Activated T-helper 17 cell treated with anti-CD3 and anti-CD28 coated beads, Interleukin-2, amount 50 U/mL, for 72 hours (primary cell): ENCODE measurements at places on chromosomes 6 and 20.

DNA sequence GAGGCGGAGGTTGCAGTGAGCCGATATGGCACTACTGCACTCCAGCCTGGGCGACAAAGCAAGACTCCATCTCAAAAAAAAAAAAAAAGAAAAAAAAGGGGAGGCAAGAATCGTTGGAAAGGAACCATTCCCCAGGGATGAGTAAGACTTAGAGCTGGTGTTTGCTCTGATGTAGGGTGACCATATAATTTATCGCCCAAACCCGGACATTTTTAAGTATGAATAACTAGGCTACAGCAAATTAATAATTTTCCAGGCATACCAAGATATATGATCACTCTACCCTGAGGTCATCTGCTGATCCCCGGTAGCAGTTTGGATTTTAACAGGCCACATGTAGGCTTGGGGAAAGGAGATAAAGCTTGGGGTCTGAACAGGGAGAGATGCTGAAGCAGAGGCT lies 260.9 kb downstream of the BTBD9 start:
- ATAC-seq: no peak
- H3K4me1 ChIP-seq: no peaks in the 10 kb centered on the region
- H3K27me3 ChIP-seq: no peaks in the 10 kb centered on the region
- H3K36me3 ChIP-seq: no peaks in the 10 kb centered on the region
- H3K27ac ChIP-seq: no peak overlapping the region

DNA sequence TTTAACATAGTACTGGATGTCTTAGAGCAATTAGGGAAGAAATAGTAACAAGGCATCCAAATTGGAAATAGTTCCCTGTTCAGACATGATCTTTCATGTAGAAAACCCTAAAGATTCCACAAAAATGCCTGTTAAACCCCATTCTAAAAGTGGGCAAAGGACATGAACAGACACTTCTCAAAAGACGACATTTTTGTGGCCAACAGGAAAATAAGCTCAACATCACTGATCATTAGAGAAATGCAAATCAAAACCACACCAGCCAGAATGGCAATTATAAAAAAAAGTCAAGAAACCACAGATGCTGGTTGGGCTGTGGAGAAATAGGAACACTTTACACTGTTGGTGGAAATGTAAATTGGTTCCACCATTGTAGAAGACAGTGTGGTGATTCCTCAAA lies 109.9 kb upstream of the MOCS1 start:
- no peak for ATAC-seq
- no peak overlapping the region for H3K4me3 ChIP-seq
- no peaks in the 10 kb centered on the region for H3K36me3 ChIP-seq
- peaks cover 7% of the 10 kb centered on the region for H3K27me3 ChIP-seq
- no peak overlapping the region for H3K27ac ChIP-seq

- H3K27me3 ChIP-seq: peaks cover 3% of the 10 kb centered on the region
- H3K4me1 ChIP-seq: no peaks in the 10 kb centered on the region
- no peak for ATAC-seq
- no peak overlapping the region for H3K27ac ChIP-seq
- H3K4me3 ChIP-seq: no peak overlapping the region
Observed at GRCh38 chr20:59994697-59995122, 36.5 kb downstream of the CDH26 start.

- H3K4me3 ChIP-seq: peak overlapping the region; percentile 70
- H3K36me3 ChIP-seq: peaks cover 25% of the 10 kb centered on the region
- peaks cover 3% of the 10 kb centered on the region for H3K27me3 ChIP-seq
- ATAC-seq: peak; percentile 99
- H3K4me1 ChIP-seq: peaks cover 4% of the 10 kb centered on the region
- peak overlapping the region; percentile 49 for H3K27ac ChIP-seq
Observed at GRCh38 chr6:28161410-28162079, 19.9 kb downstream of the ZKSCAN8 start.

DNA sequence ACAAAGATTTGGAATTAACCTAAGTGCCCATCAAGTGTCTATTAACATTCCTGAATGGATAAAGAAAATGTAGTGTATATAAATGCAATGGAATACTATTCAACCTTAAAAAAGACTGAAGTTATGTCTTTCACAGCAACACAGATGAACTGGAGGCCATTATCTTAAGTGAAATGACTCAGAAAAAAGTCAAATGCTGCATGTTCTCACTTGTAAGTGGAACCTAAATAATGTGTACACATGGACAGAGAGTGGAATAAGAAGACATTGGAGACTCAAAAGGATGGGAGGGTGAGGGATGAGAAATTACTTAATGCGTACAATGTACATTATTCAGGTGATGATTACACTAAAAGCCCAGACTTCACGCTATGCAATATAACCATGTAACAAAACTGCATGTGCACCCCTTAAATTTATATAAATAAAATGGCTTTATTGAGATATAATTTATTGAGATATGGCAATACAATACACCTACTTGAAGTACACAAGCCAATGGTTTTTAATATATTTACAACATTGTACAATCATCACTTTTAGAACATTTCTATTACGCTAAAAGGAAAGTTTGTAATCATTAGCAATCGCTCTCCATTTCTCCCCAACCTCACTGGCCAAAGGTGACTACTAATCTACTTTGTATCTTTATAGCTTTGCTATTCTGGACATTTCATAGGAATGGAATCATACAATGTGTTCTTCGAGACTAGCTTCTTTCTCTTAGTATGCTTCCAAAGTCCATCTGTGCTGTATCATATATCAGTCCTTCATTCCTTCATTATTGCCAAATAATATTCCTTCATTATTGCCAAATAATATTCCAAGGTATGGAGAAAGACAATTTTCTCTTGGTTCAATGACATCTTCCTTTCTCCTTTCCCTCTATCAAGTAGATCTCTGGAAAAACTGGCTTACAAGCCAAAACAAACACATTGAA lies 5.8 kb downstream of the STX7 start:
- no peak for ATAC-seq
- peaks cover 25% of the 10 kb centered on the region for H3K4me1 ChIP-seq
- H3K36me3 ChIP-seq: peaks cover 34% of the 10 kb centered on the region
- no peak overlapping the region for H3K4me3 ChIP-seq

DNA sequence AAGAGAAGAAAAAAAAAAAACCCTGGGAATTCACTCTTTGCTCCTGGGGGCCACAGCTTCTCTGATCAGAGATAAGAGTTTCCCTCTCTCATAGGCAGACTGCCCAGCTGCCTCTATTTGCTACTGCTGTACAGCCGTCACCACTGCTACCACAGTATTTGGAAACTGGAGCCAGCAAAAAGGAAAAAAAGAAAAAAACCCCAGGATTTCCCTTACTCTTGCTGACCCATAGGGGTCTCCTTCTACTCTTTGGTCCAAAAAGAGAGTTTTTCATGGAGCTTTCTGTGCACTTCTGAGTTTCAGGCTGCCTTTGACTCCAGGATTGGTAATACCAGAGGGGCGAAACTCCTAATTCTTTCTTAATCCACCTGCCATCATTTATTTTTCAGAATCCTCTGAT lies 89.7 kb downstream of the MDGA1 start:
- H3K36me3 ChIP-seq: no peaks in the 10 kb centered on the region
- no peak for ATAC-seq
- no peaks in the 10 kb centered on the region for H3K27me3 ChIP-seq
- no peaks in the 10 kb centered on the region for H3K4me1 ChIP-seq
- no peak overlapping the region for H3K27ac ChIP-seq

DNA sequence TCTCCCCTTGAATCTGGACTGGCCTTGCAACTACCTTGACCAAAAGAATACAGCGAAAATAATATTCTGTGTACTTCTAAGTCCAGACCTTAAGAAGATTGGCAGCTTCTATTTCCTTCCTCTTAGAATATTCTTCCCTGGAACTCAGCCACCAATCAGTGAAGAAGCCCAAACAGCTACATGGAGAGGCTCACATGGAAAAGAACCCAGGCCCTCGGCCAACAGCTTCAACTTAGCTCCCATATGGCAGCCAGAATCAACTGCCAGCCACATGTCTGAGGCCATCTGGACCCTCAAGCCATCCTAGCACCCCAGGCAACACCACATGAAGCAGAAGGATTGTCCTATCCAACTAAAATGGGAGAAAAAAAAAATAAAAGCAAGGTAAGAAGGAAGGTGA lies 178.8 kb downstream of the IBTK start:
- H3K36me3 ChIP-seq: no peaks in the 10 kb centered on the region
- no peak overlapping the region for H3K27ac ChIP-seq
- no peak for ATAC-seq
- no peak overlapping the region for H3K4me3 ChIP-seq
